ENCODE measurements at places on chromosomes 12 and 14.

GRCh38 chr12:82964446-82964845 lies 277.7 kb downstream of the TMTC2 start:
- DNase-seq, result no peak

DNA sequence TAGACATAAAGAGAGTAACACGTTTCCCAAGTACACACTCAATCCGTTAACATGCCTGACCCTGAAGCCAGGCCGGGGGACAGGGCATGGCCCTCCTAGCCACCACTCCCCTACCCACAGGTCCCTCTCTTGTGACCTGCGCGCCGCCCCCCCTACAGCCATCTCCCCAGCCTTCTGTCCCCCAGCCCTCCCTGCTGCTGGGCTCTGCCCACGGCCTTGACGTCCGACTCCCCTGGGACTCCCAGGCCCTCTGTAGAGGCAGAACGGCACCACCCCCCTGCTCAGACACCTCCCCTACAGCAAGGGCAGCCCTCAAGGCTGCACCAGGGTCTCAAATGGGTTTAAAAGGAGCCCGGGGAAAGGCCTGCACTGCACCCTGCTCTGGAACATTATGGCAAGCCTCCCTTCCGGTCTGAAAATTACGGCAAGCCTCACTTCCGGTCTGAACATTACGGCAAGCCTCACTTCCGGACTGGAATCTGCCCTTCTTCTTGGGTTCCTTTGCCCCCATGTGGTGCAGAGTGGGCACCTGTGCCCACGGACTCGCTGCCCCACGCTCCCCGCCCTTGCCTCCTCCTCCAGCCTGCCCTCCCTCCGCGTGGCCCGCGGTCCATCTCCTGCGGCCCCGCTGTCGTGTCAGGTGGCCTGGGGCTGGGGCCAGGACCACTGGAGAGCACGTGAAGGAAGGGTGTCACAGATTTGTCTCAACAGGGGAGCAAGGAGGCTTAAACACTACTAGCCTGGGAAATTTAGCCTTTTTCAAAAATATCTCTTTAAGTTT lies 77.6 kb downstream of the MOK start:
- DNase-seq, result no peak

GRCh38 chr14:91280129-91280528 lies 35.6 kb upstream of the GPR68 start:
- no peak for DNase-seq

- DNase-seq, result no peak
These were observed 46.3 kb upstream of the CERS5 start for GRCh38 chr12:50213439-50213838.

GRCh38 chr14:93533437-93533836 lies 102.7 kb downstream of the UNC79 start:
- no peak for DNase-seq

- no peak for DNase-seq
These were observed 3.8 kb upstream of the TSPAN8 start for GRCh38 chr12:71161591-71161990.

GRCh38 chr14:68499451-68499850 lies 293.4 kb downstream of the ZFP36L1 start:
- DNase-seq, result no peak

DNA sequence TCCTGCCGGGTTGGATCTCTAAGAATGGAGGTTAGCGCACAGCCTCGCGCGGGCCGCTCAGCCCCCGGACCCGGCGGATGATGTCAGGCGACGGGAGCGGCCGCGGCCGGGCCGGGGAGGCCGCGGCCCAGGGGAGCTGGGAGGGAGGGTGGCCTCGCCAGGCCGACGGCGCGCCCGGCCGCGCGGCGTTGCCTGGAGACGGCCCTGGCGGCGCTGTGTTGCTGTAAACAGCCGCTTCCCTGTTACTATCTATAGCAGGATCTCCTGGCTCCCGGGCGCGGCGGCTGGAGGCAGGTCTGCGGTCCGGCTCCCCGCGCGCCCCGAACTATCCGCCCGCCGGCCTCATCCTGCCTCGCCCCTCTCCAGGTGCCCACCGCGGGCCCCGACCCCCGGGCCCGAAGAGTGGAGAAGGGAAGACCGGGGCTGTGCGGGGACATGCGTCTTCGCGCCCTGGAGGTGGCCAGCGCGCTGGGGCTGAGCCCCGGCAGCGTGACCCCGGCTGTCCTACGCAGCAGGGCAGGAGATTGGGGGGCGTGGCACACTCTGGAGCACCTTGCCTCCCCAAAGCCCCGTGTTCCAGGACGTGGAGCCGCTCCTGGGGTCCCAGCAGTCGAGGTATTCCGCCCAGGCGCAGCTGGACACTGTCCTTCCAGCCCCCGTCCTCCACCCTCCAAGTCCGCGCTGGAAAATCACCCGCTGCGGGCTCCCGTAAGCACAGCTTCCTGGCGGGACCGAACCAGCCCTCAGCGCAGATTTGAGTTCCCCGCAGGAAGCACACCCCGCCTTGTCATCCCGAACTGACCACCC lies 1.4 kb upstream of the FOS start:
- peak; percentile 91 for DNase-seq

GRCh38 chr12:124573839-124574786 lies 6.7 kb upstream of the NCOR2 start:
- no peak for DNase-seq

DNA sequence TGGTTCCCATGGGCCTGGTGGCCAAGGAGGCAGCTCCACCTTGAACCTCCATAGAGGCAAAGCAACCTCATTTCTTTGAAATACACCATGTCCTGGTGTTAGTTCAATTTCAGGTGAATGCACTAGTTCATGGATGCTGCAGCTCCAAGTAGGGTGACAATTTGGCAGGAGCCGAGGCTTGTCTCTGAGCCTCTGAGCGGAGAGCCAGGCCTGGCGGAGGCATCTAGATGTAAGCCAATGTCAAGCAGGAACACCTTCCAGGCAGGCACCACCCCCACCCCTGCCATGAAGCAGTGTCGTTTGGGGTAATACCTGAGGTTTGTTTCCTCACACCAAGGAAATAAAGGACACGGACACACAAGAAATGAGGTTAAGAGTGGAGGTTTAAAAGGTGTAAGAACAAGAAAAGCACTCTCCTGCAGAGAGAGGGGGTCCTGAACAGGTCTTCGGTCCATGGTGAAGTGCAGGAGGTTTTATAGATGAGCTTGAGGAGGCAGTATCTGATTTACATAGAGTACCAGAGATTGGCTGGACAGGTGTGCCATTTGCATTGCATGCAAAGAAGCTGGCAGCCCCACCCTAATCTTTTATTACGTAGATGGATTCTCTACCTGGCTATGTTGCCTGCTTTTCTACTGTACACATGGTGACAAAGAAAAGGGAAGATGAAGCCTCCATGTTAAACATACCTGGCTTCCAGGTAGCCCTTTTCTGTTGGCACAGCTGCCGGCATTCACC lies 60.3 kb downstream of the RIN3 start:
- no peak for DNase-seq

GRCh38 chr12:116380108-116380507 lies 102.6 kb upstream of the MED13L start:
- DNase-seq, result no peak

- no peak for DNase-seq
These were observed 13.2 kb downstream of the PXN start for GRCh38 chr12:120252071-120252906.

- DNase-seq, result no peak
These were observed 5.3 kb downstream of the KRT3 start for GRCh38 chr12:52790427-52791270.

DNA sequence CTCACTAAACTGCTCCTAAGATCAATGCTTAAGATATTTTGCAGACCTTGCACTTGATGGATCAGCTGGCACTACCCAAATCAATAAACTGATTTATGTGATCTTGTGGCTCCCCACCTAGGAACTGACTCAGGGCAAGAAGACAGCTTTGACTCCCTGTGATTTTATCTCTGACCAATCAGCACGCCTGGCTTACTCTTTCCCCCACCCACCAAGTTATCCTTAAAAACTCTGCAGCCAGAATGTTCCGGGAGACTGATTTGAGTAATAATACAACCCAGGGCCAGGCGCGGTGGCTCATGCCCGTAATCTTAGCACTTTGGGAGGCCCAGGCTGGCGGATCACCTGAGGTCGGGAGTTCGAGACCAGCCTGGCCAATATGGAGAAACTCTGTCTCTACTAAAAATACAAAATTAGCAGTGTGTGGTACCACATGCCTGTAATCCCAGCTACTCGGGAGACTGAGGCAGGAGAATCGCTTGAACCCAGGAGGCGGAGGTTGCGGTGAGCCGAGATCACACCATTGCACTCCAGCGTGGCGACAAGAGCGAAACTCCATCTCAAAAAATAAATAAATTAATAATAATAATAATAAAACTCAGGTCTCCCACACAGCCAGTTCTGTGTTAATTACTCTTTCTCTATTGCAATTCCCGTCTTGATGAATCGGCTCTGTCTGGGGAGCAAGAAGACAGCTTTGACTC lies 12.0 kb downstream of the MORN3 start:
- DNase-seq, result no peak

GRCh38 chr12:14219156-14219555 lies 146.3 kb upstream of the ATF7IP start:
- no peak for DNase-seq

DNA sequence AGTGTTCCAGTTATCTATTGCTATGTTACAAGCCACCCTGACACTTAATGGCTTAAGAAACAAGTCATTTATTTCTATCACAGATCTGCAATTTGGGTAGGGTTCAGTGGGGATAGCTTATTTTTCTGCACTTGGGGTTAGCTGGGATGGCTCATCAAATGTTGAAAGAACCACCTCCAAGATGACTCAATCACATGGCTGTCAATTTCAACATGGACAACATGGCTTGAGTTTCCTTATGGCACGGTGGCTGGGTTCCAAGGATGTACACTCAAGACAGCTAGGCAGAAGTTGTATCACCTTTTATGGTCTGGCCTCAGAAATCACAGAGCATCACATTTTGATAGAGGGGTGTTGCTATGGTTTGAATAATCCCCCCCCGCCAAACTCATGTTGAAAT lies 24.5 kb upstream of the IGF1 start:
- DNase-seq, result no peak

DNA sequence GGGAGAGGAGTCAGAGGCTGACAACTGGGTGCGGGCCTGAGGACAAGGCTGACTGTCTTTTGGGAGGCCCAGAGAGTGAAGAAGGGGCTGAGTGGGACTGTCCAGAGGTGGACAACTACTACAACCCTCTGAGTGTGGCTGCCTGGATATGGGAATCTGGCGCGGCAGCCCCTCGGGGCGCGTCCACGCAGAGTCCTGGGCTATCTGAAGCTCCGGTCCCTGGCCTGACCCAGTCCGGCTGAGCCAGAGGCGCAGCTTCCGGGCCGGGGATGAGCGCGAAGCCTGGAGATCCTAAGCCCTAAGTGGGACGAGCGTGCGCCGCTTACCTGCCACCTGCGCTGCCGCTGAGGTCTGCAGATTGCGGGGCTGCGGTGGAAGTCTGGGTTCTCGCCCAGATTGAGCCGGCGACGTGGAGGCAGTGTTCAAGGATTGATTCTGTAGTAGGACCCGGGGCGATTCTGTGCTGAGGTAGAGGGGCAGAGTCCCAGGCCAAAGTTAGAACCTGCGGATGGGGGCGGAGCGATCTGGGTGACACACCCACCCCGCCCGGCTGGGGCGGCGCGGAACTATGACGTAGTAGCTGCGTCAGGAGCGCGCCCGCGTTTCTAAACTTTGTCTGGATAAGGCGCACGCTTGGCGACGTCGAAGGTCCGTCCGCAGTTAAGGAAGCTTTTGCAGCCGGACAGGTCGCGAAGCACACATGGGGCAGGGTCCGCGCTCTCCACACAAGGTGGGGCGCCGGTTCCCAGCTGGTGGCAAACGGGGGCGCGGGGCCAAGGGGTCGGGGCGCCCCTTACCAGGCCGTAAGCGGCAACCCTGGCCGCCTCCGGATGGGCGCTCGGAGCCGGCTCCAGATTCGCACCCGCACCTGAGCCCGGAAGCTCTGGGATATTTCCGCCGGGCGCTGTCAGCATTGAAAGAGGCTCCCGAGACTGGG lies at the start of the genes DHRS1 and NOP9:
Gene DHRS1, minus strand, starts transcription at position 526 of the 937 bp plus-strand sequence. CDS start 674 bp downstream, outside the sequence.
Gene NOP9, plus strand, starts transcription at position 596 of the 937 bp plus-strand sequence. Its CDS starts 105 bp downstream, at position 701.
- DNase-seq, result peak; percentile 92

DNA sequence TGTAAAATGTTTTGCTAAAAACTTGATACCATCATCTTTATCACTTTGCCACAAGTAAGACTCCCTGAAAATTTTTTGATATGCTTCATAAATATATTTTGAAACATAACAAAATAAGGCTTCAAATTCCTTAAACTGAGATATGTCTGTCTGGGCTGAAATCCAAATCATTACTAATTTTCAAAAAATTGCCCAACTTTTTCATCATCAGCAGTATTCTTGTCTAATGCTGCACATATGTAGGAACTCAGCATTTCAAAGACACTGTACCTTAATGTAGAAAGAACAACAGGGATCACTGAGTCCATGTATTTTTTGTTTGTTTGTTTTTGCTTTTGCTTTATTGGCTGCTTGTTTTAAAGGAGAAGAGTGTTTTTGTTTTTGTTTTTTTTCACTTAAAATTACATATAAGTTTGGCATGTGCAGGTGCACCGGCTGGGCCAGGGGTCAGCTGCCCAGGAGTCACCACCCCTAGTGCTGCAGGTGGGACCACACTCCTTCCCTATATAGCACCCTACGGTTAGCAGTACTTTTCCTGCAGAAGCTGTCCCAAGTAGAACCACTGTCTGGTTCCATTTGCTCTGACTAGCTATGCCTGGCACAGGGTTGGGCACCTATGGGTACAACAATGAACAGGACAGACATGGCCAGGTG lies 231.2 kb downstream of the PIK3C2G start:
- DNase-seq, result no peak

DNA sequence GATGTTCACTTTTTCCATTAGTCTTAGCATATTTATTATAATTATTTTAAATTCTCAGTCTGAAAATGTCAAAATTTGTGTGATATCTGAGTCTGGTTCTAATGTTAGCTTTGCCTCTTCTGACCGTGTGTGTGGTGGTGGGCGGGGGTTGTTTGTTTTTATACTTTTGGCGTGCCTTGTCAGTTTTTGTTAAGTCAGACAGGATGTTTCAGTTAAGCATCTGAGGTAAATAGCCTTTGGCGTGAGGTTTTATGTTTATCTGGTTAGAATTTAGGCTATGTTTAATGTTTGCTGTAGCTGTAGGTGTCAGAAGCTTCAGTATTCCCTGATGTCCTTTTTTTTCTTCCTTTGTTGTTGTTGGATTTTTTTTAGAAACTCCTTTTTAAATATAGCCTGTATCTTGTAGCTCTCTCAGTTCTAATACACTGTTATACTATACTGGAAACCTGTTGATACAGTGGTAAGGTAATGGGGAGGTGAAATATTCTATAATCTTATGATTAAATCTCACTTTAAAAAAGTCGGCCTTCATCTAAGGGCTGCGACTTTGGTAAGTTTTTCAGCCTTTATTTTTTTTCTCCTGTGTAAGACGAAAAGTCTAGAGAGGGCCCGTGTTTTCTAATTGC lies 111.6 kb downstream of the SCAF11 start:
- DNase-seq, result no peak

Measured in left ventricle myocardium inferior (tissue), 1 donor.